Cerebellar nuclear complex (tissue), 1 donor: ENCODE measurements at places on chromosomes 12 and 14.
A peak's percentile ranks its signal among the peaks of the same experiment; 100 is the strongest.

- DNase-seq, result no peak
Observed at GRCh38 chr14:49549881-49550280, 36.3 kb downstream of the RPS29 start.

GRCh38 chr12:92457458-92458180 lies 245.2 kb upstream of the PLEKHG7 start:
- no peak for DNase-seq

GRCh38 chr12:26185532-26186320 lies 9.6 kb upstream of the SSPN start:
- DNase-seq, result no peak

DNA sequence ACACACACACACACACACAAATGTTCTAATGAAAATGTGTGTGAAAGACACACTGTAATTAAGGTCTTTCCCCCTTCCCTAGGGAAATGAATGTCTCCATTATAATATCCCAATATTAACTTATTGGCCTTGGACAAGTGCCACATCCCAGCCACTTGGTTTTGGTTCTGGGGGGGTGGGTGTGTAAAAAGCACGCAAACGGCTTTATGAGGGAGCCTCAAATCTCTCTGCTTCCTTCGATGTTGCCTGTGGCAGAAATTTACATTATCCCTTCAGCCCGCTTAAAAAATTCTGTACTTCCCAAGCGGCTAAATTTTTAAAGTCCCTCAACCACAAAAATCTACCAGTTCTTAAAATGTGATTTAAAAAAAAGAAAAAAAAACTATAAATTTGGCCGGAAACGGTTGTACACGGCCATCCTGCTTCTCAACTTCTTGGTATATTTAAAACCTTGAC lies 432 bp downstream of the C14orf93 start:
- DNase-seq, result no peak

GRCh38 chr14:106308839-106309389 lies 782.5 kb downstream of the TMEM121 start:
- no peak for DNase-seq

- no peak for DNase-seq
Observed at GRCh38 chr14:68373847-68374444, 418.9 kb downstream of the ZFP36L1 start.

DNA sequence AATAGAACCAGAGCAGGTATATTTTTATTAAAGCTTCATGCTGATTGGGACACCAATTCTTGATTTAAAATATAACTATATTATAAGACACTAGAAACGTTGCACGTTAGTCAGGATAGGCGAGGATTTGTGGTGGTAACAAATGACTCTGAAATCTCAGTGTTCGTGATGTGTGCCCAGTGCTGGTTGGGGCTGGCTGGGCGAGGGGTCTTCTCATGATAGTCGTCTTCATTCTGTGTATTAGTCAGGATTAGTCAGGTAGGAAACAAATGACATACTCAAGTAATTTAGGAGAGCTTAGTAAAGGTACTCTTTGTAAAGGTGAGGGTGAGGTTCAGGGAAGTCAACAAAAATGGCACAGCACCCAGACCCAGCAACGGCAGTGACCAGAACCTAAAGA lies 73.9 kb upstream of the HIF1A start:
- no peak for DNase-seq

DNA sequence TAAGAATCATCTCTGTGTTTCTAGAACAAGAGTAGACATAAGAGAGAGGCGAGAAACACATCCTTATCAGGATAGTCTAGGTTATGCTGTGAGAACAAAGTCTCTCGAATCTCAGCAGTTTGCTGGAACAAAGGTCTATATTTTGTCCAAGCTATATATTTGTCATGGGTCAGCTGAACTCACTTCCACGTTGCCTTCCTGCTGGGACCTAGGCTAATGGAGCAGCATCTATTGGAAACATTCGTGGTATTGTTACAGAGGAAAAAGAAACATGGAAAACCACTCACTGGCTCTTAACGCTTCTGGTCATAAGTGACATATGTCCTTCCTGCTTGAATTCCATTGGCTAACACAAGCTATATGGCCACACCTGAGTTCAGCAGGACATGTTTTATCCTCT lies 112.6 kb upstream of the DYRK2 start:
- no peak for DNase-seq

DNA sequence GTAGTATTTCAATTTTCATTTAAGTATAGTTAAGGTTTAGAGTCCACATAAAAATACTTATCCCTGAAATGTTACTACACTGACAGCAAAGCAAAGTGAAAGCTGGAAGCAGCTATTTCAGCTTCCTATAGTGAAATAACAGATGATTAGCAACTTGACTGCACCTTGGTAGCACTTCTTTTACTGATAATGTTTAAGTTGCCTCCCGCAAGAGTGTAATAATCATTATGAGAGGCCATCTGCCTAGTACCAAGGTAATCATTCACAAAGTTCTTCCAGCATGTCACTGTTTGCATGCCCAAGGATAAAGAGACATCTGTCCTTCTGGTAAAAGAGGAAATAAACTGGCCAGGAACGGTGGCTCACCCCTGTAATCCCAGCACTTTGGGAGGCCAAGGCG lies 69.8 kb downstream of the LIN7A start:
- DNase-seq, result no peak

- DNase-seq, result no peak
Observed at GRCh38 chr14:49589387-49589786, 3.2 kb upstream of the RPS29 start.

DNA sequence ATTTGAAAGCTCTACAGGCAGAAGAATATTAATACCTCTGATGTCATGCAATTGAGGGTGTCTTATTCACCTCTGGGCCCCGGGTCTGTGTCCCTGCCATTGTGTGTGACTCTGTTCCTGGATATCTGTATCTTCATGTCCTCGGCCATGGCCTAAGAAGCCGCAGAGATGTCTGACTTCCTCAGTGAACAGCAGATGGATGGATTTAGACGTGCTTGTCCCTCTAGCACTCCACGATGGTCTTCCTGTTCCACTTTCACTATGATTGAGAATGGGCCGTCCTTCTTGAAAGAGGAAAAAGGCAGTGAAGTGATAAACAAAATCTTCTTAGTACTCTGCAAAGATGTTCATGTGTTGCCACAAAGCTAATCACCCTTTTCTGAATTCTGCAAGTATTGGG lies 217.4 kb downstream of the SLC41A2 start:
- DNase-seq, result no peak

DNA sequence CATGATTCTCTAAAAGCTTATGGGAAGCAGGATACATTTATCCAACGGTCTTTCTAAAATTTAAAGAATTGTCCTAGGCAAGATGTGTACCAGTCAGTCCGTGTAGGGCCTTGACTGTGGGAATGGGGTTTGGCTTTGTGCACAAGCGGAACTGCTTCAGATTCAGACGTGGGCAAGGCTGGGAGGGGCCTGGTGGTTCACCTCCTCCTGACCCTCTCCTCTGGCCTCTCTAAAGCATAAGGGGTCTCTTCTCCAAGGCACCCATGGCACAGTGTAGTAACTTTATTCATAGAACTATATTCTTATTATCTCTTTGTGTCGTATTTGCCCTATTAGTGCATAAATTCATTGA lies 121.2 kb upstream of the PTPRB start:
- DNase-seq, result no peak

GRCh38 chr12:78418919-78419318 lies 445.7 kb upstream of the SYT1 start:
- DNase-seq, result no peak

DNA sequence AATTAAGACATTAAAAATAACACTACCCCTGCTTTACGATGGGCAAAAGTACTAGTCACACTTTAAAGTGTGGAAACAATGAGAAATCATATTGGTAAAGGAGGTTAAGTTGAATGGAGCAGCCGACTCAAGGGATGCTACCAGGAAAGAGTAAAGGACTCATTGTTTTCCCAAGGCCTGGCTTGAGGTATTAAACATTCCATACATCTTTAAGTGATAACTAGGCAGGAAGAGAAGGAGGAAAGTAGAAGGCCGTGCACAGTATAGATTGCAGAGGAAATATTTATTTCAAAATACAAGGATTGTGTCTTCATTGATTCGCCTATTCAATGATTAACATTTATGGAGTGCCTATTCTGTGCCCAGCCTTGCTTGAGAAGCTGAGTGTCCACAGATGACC lies 20.6 kb upstream of the YARS2 start:
- DNase-seq, result no peak

DNA sequence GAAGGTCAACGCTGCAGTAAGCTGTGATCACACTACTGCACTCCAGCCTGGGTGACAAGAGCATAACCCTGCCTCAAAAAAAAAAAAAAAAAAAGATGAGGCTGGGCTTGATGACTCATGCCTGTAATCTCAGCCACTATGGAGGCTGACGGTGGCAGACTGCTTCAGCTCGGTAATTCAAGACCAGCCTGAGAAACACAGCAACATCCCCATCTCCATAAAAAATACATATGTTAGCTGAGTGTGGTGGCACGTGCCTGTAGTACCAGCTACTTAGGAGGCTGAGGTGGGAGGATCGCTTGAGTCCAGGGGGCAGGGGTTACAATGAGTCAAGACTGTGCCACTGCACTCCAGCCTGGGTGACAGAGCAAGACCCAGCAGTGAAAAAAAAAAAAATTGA lies 50.4 kb downstream of the GXYLT1 start:
- DNase-seq, result no peak

DNA sequence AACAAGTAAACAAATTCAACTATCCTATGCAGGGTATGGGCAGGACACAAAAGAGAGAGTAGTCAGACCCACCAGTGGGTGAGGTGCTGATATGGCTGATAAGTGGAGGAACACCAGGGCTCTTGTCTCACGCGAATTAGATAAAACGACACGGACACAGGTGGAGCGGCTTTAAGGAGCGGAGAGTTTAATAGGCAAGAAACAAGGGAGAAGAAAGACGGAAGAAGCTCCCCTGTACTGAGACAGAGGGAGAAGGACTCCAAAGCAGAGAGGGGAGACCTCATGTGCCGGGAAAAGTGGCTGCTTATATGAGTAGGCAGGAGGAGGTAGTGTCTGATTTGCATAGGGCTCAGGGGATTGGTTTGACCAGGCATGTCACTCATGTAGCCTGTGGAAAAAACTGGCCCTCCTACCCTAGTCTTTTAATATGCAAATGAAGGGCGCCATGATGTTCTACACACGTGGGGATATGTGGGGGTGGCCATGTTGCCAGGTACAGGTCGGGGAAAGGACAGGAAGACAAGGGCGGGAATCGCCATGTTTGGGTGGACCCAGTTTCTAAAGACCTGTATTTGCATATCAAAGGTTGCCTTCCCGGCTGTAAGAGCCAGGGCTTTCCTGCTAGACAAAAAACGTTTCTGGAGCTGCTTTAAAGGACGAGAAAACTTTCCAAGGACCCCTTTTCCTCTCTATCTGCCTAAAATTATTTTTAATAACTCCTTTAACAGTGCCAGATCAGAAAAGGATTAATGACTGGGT lies 28.8 kb downstream of the RPGRIP1 start:
- peak; percentile 48 for DNase-seq

- DNase-seq, result no peak
Observed at GRCh38 chr14:55451398-55451797, 11.0 kb upstream of the TBPL2 start.

GRCh38 chr12:50747817-50748216 lies 16.1 kb upstream of the ATF1 start:
- no peak for DNase-seq

- no peak for DNase-seq
Observed at GRCh38 chr12:15270591-15270990, 49.4 kb upstream of the RERG start.

DNA sequence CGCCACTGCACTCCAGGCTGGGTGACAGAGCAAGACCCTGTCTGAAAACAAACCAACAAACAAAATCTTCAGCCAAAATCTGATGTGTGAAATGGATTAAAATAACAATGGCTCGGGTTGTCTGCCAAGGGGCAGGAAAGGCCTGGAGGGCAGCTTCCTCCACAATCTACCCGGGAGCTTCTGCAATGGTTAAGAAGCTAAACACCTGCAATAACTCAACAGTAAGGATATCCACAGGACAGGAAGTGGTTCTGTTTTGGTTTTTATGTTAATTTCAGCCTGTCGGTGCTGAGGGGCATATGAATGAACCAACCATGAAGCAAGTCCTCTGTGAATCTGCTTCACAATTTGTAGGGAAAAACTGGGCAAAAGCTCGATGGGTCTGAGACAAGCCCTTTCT lies 34.4 kb downstream of the RAD52 start:
- no peak for DNase-seq

GRCh38 chr12:94570161-94570560 lies 80.2 kb downstream of the TMCC3 start:
- no peak for DNase-seq
